ENCODE measurements at places on chromosomes 5 and 9. TPM values are rescaled to one million over a fixed set of nuclear protein-coding genes. Genes with fewer than 3 reads are reported as not detected.

COL5A1 gene
- 37.8 TPM for total RNA-seq

SLC27A6 gene
- not detected for total RNA-seq

NTNG2 gene
- 7.6 TPM for total RNA-seq

NRG2 gene
- 1.4 TPM for total RNA-seq

IRX2 gene
- total RNA-seq = 56.4 TPM

RELL2 gene
- 6.1 TPM for total RNA-seq

PLAC8L1 gene
- not detected for total RNA-seq

UBAC1 gene
- 30.1 TPM for total RNA-seq

ZBTB26 gene
- total RNA-seq = 8.2 TPM

ADAMTS12 gene
- total RNA-seq = 11.2 TPM

GDNF gene
- 0.23 TPM for total RNA-seq

SH2D3C gene
- total RNA-seq = 85.3 TPM

ADCY2 gene
- total RNA-seq = 0.17 TPM

SPATA31E1 gene
- total RNA-seq = not detected

DNM1 gene
- 5.2 TPM for total RNA-seq

KIF4B gene
- total RNA-seq = 0.17 TPM

DNA sequence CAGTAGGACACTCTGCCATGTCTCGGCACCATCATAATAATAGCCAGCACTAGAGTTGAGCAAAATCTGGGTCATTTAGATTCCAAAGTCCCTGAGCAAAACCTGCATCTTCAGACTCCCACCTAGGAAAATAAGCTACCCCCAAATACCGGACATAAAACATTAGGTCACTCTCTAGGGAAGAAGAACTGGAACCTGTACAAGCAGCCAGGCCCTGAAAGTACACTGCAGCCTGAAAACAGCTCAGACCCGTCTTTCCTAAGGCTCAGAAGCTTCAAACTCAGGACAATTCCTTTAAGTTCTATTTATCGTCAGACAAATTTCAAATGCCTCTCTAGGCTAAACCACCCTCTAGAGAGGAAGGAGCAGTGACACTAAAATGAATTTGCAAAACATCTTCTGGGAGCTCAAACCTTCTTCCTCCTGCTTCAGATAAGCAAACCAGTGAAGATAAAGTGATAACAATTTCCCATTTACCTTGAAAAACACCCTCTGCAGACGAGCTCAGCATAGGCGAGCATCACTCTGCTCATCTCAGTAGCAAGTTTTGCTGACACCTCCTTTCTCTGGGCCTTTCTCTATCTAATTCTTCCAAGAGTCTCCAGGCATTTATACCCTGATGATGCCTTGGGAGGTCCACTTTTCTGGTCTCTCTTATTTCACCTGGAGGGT is 34.0 kb downstream of the ADAM19 start:
- DNase-seq = no peak

DNA sequence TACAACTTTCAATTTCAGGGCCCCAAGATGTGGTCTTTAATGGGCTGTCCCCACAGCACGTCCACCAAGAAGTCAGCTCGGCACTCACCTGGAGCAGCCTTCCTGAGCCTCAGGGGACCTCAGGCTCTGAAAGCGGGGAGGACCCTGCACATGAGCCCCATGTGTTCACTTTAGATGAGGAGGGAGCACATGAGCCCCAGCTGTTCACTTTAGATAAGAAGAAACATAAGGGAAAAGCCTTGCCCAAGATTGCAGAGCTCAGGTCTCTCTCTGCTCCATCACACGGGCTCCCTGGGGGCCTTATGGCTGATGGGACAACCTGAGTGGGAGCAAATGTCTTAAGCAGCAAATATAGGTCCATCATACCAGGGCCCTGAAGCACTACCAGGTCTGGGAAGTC is 56.4 kb downstream of the NIPSNAP3B start:
- DNase-seq = no peak

DNA sequence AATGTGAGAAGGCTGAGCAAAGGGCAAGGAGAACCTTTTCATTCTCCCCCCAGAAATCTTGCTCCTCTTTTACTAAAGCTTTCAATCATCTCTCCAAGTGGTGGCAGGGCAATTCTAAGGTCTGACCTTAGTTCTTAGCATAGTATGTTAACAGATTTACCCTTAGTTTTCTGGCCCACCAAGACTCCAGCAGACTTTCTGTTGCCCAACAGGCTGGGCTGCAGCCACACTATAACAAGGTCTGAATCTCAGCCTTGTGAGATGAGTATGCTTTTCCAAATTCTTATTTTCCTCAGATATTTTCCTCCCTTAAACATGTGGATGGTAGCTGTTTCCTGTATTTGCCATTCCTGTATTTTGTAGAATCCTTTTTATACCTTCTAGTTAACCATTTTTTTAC is 69.5 kb downstream of the NIPBL start:
- DNase-seq = no peak

GRCh38 chr5:7897014-7897600 is 28.2 kb downstream of the MTRR start:
- no peak for DNase-seq

GRCh38 chr5:179804555-179804947 is 2.1 kb downstream of the MGAT4B start:
- DNase-seq = no peak

DNA sequence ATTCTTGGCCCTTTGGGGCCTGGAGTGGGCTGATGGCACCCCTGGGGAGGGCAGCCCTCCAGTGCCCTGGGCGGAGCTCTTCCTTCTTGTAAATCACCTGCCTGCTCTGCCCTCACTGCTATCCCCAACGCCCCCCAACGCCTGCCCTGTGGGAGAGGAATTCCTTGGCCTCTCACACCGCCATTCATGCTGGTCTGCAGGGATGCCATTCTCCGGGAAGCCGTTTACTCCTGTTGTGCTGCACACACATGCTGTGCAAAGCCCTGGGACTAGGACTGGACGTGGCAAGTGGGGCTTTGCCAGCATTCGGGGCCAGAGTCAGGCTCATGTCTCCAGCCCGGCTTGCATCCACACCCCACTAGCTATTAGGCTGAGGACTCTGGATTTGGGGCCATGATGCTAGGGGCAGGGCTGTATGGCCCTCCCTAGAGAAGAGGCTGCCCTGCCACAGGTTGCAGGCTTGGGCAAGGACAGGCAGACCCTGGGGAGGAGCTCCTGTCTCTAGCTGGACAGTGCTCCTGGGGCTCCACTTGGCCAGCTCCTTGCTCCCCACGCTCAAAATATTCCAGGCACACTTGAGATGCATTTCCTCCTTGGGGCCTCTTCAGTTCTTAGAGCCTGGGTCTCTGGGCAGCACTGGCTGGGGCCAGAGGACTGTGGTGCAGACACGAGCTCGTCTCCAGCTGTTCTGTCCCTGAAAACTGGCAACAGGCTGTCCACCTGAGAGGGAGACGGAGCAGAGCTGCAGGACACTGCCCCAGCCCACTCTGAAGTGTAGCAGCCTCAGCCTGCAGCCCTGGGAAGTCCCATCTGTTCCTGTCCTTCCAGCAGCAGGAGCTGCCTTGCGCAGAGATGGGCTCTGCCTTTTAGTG is 226.9 kb downstream of the CACNA1B start:
- peak; percentile 58 for DNase-seq

GRCh38 chr9:135898634-135899407 is 8.5 kb downstream of the CAMSAP1 start:
- DNase-seq = peak; percentile 1

GRCh38 chr5:115459855-115460341 is 84.7 kb downstream of the FEM1C start:
- no peak for DNase-seq

- peak; percentile 70 for DNase-seq
These were observed 26.9 kb upstream of the EEIG1 start for GRCh38 chr9:128007566-128008138.

DNA sequence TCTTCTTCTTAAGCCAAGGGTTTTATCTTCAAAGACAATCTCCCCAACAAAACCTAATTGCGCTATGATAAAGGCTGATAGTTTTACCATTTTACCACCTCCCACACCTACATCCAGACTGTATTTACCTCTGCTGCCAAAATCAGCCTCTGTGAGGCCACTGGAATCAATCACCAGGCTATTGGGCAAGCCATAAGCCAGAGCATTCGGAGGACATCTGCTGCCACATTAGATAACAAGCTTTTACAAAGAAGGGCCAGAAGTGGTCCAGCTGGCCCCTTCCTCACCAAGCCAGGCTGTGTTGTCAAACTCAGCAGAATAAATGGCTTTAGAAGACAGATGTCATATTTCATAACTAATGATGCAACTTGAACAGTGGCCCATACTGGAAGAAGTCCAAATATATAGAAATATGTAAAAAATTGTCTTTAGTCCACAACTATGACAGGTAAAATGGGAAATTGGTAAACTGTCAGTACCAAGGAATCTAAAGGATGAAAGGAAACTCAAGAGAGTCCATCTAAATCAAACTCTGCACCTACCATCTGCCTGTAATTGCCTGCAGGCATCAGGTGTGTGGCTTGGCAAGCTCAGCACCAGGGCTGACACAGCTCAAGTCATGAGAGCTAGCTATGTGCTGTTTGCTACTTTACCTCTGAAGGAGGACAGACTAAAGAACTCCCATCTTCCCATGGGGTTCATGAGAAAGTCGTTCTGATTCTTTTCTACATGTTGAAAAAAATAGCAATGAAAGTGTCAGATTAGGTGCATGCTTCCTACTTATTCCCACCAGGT is 16.1 kb downstream of the SLC45A2 start:
- no peak for DNase-seq

DNA sequence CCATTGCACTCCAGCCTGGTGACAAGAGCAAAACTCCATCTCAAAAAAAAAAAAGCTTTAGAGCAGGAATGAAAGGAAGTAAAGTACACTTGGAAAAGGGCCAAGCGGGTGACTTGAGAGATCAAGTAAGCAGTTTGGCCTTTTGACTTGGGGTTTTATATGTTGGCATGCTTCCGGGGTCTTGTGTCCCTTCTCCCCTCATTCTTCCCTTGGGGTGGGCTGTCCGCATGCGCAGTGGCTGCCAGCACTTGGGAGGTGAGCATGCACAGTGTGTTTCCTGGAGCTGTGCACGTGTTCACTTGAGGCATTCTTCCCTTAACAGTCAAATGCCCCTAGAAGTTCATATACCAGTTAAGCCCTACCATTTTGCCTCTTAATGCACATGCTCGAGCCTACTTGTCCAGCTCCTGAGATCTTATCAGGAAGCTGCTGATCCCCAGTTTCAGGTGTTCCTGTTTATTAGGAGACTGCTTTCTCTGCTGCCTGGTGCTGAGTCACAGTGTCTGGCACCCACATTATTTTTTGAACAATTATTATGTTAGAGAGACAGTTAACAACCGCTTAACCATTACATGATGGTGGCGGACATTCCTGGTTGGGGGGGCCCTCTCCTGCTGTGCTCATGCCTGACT is 32.6 kb upstream of the PRRC2B start:
- DNase-seq = no peak

DNA sequence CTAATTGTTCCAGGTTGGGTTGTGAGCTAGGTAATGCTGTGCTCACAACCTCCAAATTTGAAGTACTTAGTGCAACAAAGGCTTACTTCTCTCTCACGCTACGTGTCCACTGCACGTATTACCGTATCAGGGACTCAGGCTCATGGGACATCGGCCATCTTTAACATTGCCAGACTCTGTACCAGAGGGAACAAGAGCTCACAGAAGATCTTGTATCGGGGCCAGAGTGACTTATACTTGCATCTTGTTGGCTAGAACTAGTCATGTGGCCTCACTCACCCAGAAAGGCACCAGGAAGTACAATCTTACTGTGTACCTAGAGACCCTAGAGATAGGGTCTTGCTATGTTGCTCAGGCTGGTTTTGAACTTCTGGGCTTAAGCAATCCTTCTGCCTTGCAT is 81.1 kb upstream of the KLF9 start:
- no peak for DNase-seq

DNA sequence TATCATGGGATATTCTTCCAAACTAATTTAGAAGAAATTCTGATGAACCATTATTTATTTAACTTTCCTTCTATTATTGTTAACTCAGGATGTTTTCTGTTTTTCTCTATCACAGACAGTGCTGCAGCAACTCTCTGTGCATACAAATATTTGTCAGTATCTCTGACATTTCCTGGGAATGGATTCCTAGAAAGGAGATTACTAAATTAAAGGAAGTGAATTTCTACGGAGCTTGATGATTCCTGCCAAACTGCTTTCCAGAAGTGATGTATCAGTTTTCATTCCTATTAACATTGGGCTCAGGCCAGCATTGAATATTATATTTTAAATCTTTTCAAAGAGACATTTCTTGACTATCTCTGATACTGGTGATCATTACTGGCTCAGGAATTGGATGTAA is 26.0 kb upstream of the MAST4 start:
- DNase-seq = no peak

DNA sequence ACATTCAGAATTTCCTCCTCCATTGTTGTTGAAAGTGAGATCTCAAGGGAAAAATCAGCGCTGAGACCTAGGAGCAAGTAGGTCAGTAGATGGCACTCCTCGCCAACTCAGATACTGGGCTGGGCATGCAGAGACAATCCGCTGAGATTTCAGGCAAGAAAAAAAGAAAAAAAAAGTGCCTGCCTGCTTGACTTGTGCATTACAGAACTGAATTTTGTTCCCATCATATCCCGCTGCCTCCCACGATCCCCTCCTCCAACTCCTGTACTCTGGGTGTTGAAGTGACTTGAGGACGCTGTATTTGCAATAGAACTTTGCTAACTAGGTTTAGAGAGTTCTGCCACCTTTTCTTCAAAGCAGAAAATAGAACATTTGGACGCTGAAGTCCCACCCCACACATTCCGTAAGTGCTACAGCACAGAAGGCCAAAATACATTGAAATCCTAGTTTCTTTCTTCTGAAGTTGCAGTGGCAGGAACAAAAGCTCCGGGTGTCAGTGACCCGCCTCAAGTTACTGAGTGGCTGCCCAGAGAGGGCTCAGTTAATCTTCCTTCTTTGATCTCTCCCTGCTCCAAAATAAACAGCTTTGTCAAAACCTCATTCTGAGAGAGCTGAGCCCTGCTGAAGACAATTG is 265.8 kb downstream of the MLLT3 start:
- peak; percentile 65 for DNase-seq

- no peak for DNase-seq
These were observed 251.7 kb downstream of the DENND1A start for GRCh38 chr9:123678038-123678877.

GRCh38 chr5:84181093-84181492 is 203.6 kb downstream of the EDIL3 start:
- no peak for DNase-seq

DNA sequence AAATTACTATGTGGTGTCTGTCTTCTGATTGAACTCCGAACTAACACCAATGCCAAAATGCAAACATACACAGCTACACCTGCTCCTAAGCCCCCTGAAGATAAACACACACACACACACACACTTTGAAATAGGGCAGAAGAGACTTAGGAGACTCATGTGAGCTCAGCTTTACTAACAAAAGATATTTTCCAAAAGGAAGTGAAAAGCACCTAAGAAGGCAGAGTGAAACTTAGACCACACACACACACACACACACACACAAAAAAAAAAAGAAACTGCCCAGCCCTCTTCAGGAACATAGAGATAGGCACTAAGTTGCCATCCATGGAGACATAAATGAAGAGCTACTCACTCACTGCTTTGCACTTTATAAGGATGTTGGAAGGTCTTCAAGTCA is 45.2 kb upstream of the APC start:
- DNase-seq = no peak

GRCh38 chr5:165502893-165503691 is 1997.7 kb downstream of the MAT2B start:
- no peak for DNase-seq

- DNase-seq = no peak
These were observed 70.5 kb downstream of the APBA1 start for GRCh38 chr9:69601698-69602097.

- DNase-seq = no peak
These were observed 372.2 kb downstream of the ZSWIM6 start for GRCh38 chr5:61704289-61704688.

Measured in upper lobe of right lung (tissue), 1 donor.